ENCODE measurements at places on chromosomes 4 and X.
A peak's percentile ranks its signal among the peaks of the same experiment; 100 is the strongest.

GRCh38 chr4:22179124-22179874 is 230.7 kb upstream of the KCNIP4 start:
- no peak for DNase-seq

- DNase-seq: peak; percentile 29
Observed at GRCh38 chrX:56766554-56767347, 37.7 kb downstream of the NBDY start.

DNA sequence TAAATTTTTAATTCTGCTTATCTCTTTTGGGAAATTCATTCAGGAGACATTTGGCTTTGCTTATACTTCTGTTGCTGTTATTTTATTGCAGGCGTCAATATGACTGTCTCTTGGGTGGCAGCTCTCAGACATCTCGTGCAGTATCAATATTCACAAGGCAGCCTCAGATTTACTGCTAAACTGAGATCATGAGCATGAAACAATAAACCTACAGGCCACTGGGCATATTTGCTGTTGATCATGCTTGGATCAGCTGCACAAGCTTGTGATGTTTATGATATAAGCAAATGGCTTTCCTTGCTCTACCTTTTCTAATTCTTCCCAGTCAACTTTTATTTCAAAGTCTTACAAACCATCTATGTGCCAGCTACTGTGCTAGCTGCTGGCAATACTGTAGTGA is 39.2 kb downstream of the TSPAN5 start:
- no peak for DNase-seq

- DNase-seq: peak; percentile 67
Observed at GRCh38 chrX:153226344-153227185, 47.5 kb downstream of the MAGEA1 start.

DNA sequence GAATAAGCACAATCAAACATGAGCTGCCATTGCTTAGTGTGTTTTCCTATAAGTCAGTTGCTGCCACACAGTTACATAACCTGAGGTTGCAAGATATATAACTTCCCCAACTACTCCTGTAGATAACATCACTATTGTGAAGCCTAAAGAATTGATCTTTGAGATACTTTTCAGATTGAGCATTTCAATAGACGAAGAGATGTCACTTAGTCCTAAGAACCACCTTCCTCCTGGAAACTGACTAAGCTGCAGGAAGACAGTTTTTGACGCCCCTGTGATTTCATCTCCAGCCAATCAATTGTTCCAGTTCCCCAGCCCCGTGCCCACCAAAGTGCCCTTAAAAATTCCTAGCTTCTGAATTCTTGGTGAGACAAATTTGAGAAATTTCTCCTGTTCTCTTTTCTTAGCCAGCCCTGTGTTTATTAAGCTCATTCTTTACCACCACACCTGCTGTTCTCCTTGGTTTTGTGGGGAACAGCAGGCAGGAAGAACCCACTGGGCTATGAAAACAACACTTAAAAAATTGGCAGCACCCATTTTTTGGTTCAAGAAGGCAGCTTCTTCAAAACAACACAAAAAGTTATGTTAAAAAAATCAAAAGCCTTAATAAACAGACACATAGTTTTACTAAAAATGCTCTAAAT is 317.1 kb upstream of the PABPC4L start:
- DNase-seq: no peak

- DNase-seq: no peak
Observed at GRCh38 chr4:124753941-124754581, 41.5 kb upstream of the ANKRD50 start.

- DNase-seq: no peak
Observed at GRCh38 chr4:2914256-2915126, 48.7 kb downstream of the NOP14 start.

GRCh38 chr4:186604124-186604807 is 48.9 kb upstream of the MTNR1A start:
- no peak for DNase-seq

- no peak for DNase-seq
Observed at GRCh38 chr4:163200727-163201349, 34.1 kb upstream of the NAF1 start.

DNA sequence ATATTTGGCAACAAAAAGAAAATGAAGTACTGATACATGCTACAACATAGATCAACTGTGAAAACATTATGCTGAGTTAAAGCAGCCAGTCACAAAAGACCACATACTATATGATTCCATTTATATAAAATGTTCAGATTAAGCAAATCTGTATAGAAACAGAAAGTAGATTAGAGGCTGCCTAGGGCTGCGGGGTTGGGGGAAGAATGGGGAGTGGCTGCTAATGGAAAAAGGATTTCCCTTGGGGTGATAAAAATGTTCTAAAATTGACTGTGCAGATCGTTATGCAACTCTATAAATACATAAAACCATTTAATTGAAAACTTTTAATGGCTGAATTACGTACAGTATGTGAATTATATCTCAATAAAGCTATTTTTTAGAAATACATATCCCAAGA is 46.8 kb downstream of the NEK1 start:
- DNase-seq: no peak

DNA sequence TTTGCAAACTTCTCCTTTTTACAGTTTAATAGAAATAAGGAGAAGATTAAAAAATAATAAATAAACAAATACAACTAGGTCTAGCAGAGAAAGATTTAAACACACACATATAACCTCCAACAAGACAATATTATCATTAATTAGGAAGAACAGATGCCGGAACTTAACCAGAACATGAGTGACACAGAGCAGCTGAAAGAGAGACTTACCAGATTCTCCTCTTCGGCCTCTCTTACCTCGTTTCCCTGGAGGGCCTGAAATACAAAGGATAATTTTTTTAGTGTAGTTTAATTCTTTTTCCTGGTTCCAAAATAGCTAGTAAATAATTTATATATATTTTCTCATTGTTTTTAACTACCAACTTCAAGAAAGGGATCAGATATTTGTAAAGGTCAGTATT is 252.5 kb downstream of the COL25A1 start:
- no peak for DNase-seq

DNA sequence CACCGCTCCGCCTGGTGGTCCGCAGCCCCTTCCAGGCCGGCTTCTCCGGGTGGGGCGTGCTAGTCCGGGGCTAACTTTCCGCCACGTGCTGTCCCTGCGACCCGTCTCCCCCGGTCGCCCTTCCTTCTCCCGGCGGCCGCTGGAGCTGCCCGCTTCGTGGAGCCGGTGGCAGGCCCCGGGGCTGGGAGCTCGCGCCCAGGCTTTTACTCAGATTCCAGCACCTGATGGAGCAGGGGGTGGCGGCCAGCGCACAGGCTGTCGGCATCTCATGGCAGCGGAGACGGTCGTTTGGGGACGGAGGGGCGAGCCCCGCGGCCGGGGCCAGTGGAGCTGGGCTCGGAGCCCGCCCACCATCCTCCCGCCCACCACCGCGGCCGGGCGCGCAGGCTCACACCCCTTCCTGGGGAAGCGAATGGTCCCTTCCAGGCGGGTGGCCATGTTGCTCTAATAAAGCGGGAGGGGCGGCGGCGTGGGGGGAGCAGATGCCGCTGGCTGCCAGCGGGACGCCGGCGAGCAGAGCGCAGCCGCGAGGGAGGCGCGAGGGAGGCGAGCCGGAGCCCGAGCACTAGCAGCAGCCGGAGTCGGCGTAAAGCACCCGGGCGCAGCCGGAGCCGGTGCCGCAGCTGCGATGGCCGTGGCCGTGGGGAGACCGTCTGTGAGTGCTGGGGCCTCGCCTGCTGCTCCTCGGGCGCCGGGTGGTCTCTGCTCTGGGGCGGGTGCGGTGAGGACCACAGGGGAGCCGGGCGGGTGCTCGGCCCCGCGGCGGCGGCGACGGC is at the start of gene SEPTIN11:
Gene SEPTIN11 (plus strand): TSS at position 477 of the 776 bp plus-strand sequence. CDS start 152 bp downstream, at position 629.
- peak; percentile 94 for DNase-seq

DNA sequence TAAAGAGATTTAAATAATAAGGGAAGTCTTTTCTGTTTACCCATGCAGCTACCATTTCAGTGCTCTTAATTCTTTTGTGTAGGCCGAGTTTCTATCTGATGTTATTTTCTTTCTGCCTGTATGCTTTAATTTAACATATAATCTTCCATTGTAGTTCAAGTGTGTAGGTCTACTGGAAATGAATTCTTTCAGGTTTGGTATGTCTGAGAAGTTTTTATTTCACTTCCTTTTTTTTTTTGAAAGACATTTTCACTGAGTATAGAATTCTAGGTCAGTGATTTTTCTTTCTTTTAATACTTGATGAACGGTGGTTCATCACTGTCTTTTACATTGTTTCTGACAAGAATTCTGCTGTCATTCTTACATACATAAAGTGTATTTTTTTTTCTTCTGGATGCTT is 42.1 kb downstream of the VAMP7 start:
- DNase-seq: no peak

DNA sequence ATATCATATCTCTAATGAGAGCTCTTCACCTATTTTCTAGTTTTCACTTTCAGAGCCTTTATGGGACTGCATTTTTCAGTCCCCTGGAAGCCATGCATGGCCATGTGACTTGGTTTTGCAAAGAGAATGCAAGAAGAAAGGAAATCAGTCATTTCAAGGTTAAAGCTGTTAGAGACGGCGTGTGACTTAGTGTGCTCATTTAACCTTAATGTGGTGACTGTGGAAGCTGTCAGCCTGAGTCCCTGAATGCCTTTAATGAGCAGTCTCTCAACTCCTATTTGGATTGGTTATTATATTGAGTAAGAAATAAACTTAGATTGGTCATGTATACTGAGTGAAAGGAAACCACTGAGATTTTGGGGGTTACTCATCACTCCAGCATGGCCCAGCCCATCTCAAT is 212.7 kb downstream of the KCNIP4 start:
- DNase-seq: no peak

DNA sequence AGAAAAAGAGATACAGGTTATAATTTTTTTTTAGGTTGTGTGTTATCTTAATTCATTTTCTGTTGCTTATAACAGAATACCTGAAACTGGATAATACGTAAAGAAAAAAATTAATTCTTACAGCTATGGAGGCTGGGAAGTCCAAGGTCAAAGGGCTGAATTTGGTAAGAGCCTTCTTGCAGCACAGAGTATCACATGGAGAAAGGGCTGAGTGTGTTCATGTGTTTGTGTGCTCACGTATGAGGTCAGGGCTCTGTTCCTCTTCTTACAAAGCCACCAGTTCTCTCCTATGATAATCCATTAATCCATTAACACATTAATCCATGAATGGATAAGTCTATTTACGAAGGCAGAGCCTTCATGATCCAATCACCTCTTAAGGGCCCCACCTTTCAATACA is 8.6 kb upstream of the RAB28 start:
- DNase-seq: no peak

DNA sequence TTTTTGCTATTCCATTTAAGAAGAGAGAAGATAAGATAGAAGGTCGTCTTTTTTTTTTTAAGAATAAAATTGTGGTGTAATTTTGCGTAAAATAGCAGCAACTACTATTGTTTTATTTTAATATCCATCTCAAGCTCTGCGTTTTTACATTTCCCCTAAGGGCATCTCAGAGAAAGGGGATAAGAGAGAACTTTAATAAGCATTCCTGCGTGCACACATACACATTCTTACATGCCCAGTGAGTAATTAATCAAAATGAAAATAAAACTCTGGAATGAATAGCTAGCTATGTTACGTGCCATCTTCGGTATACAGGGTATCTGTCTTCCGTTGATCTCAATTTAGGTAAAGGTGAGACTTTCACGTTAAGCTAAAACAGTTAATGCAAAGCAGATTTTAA is 200.3 kb upstream of the TENM3 start:
- no peak for DNase-seq

DNA sequence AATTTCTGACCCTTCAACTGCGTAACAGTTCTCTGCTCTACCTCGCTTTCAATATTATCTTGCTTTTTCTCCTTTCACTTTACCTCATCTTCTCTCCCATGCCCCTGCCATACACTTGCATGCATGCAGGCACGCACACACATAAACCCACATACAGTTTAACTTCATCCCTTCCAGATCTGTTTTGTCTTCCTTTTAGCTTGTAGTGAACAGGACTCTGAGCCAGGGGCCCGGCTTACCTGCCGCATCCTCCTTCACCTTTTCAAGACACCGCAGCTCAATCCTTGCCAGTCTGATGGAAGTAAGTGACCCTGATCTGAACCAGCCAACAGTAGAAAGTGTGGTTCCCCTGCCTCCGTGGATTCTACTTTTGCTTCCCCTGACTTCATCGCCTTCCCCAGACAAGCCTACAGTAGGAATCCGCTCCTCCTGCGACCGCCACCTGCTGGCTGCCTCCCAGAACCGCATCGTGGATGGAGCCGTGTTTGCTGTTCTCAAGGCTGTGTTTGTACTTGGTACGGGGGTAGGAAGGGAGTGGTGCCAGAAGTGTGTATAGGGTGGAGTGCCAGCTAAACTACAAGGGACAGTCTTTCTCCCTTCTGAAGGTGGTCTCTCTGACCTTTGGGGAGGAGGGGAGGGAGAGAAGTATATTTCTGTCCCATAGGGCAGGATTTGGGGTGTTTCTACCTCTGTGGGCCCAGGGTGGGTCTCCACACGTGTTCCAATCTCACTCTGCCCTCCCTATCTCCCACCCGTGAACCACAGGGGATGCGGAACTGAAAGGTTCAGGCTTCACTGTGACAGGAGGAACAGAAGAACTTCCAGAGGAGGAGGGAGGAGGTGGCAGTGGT is 10.7 kb downstream of the MED12 start:
- peak; percentile 76 for DNase-seq

GRCh38 chrX:125387945-125388344 is 68.3 kb downstream of the TEX13C start:
- DNase-seq: no peak

All from type B pancreatic cell (in vitro differentiated cells).